ENCODE measurements at places on chromosomes 1 and 21.

DNA sequence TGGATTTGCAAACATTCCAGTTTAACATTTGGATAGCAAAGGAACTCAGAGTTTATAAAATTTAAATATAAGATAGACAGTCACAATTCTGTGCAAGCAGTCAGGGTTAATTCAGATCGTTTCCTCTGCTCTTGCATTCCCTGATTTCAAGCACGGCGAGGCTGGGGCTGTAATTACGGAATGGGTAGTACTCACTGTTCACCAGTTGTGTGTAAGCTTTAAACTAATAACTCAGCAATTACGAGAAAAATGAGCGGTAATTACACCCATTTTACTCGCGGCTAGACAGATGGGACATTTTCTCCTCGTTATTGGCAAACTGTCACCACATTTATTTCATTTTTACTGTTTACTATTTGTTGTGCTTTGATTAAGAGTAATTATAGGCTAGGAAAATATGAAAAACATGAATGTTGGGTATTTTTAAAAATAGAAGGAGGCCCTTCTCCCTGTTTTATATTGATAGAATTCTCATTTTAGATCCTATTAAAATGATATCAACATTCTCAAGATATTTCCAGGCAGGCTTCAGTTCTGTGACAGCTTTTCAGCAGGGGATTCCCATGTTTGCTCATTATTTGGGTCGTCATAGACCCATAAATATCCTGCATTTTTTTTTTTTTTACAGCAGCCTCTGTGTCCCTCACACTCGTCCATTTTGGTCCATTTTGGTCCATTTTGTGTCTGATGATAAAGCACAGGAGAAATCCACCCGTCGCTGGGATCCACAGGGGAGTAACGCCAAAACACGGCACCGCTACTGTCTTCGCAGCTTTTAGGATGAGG is 208.3 kb downstream of the DSCAM start:
- no peak for DNase-seq

GRCh38 chr1:88812366-88812765 is 79.0 kb downstream of the GTF2B start:
- no peak for DNase-seq

DNA sequence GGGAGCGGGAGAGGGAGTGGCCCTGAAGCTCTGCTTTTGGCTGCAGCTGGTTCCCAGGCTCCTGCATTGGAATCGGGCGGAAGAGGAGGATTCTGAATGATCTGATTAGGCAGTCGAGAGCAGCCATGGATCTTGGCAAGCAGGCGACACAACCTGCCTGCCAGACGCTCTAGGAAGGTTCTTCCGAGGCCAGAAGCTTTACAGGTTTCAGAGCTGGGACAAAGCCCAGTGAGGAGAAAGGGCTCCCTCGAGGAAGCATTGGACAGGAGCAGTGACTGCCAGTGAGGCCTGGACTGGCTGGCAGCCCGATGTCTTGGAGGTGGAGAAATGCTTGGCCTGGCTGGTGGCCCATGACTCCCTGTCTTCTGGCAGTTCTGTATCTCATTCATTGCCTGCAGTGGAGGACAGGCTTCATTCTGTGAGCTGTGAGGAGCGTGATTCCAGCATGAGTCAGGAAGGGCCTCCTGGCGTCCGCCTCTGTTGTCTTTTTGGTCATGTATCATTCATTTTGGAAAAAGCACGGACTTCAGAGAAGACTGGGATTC is 132.7 kb upstream of the IPO9 start:
- no peak for DNase-seq

DNA sequence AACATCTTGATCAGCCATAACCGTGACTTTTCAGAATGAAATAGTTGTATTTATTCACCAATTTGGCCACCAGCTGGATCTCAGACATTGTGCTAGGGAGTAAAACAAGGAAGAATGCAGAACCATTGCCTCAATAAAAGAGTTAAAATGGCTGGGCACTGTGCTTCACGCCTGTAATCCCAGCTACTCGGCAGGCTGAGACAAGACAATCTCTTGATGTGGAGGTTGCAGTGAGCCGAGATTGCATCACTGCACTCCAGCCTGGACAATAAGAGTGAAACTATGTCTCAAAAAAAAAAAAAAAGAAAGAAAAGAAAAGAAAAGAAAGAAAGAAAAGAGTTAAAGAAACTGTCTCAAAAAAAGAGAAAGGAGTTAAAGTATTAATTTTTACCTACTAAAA is 199.5 kb downstream of the TPR start:
- DNase-seq, result no peak

GRCh38 chr1:168833801-168834224 is 104.8 kb upstream of the DPT start:
- peak; percentile 11 for DNase-seq

DNA sequence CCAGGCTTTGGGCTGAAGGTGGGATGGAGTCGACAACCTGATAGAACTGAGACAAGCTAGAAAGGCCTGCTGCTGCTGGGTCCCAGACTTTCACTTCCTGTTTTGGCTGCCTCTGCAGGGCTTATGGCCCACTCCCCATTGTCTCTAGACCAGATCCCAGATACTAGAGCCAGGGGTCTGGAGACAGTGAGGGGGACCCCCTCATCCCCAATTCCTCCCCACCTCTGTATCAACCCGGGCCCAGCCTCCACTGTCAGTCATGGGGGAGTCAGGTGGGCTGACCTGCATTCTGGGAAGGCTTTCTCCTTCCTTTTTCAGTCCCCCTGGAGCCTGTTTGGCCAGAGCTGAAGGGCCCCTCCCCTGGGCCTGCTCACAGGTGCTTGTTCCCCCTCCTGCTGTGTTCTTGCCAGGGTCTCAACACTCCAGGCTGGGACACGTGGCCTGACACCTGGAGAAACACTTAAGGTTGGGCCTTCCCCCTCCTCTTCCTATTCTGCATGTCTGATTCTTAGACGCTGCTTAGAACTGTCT is 18.0 kb upstream of the ETV3L start:
- no peak for DNase-seq

DNA sequence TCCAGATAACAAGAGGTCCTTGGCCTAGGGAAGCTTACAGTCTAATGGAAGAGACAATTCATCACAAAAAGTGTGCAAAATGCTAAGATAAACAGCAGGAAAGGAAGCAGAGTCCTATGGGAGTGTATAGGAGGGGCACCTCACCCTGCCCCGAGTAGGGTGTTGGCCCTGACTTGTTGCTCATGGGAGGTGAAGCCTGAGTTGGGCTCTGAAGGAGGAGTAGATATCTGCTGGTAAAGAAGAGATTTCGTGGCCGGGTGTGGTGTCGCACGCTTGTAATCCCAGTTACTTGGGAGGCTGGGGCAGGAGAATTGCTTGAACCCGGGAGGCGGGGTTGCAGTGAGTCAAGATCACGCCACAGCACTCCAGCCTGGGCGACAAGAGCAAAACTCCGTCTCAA is 18.6 kb upstream of the GPR37L1 start:
- no peak for DNase-seq

DNA sequence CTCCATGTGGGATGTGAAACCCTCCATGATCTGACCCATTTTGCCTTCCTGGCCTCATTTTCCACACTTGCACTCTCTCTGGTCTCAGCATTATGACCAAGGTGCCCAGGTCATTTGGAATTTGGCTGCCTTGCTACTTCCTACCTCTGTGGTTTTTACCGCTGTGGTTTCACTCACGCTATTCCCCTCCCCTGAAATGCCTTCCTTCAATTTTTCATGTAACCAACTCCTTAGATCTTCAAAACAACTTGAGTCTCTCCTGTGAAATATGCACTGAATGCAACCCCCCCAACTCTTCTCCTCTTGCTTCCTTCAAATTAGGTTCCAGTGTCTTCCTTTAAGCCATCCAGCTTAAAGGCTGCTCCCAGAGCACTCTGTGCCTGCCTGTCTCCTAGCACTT is 50.1 kb downstream of the PHC2 start:
- DNase-seq, result no peak

- no peak for DNase-seq
Measured at GRCh38 chr1:7482772-7483495, 288.2 kb upstream of the VAMP3 start.

DNA sequence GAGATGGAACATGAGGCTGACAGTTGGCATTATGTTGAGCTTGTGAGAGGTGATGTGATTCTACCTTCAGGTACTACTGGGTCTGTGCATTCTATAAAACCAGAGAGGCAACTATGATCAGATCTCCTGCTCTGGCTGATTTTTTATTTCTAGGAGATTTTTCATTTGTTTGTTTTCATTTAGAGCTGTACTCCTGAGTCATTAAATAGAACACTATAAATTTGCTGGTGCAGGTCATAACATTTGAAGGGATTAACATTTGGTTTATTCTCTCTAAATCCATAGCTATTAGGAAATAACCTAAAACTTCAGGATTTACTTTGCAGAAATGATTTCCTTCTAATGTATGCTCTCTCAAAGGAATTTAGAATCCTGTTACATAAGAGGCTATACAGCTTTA is 42.9 kb downstream of the MAGI3 start:
- no peak for DNase-seq

DNA sequence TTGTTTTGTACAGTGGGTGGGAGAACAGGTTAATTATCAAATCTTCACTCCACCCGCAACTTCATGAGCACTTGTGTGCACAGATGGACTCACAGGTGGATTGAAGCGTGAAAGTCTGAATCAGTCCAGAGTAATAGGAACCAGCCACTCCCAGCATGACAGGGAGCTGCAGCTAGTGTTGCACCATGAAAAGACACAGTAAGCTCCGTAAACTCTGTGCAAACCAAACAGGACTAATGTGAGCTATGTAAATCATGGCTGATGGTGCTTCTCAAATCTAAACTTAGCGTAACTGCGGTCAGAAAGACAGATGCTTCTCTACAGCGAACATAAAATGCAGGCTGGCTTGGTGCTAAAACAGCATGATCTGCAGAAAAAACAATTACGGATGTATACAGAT is 114.4 kb downstream of the CENPF start:
- DNase-seq, result no peak

- no peak for DNase-seq
Measured at GRCh38 chr1:203480084-203480483, 4.5 kb downstream of the PRELP start.

DNA sequence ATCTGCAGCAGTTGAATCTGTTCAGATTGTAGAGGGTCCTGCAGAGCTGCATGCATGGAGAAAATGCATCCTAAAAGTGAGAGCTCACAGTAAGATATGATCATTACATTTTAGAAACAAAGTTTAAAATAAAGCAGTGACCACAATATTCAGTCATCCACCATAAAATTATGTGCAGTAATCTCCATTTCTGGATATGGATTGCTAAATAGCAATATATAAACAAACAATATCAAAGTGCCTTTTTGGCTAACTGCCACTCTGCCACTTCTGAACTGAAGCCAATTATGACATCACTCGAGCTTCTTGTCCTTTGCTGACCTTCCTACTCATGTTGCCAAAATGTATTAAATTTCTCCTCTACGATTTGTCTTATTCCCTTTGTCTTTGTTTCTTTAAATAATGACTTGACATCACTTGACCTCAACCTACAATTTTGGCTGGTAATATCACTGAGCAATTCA is 262.0 kb upstream of the CXADR start:
- DNase-seq, result no peak

- no peak for DNase-seq
Measured at GRCh38 chr1:51928896-51929295, 50.4 kb upstream of the NRDC start.

DNA sequence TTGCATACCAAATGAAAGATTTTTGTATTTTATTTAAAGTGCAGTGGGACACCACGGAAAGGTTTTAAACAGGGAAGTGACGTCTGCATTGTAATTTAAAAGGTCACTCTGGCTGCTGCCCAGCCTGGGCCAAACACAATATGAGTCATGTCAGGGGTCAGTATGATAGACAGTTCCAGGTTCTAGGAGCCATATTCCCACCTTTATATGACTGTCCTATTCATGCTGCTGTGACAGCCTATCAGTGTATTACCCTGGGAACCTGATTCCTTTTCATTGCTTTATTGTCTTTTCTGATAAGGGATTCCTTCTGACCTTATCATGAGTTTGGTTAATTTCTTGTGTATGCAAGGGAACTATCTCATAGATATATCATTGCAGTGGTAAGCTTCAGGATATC is 5.3 kb downstream of the VANGL1 start:
- DNase-seq, result no peak

DNA sequence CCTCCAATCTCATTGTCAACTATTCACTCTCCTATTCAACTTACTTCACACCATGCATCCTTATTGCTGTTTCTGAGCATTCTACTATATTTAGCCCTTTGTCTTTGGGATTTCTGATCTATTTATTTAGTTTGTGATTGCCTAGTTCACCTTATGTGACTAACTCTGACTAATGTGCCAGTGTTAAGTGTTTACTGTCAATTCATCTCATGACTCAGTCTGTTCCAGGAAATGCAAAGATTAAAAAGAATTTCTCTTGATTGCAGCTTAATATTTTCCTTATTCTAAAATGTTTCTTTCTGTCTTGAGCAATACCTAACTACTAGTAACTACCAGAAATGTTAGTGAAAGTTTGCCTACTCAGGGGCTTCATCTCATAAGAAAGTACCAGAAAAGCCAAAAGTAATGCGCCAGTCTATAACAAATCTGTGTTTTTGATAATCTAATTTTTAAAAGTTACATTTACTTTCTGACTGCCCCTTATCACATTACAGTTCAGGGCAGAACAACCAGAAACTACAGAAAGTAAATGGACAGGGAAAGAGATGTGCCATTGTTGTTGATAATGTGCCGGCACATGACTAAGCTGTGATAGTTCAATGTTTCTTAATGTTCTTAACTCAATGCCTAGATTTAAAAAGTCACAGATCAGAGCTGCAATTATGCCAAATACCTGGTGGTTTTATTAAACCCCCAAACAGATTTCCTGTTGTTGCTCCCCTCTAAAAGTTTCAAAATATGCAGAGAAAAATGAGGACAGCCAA is 556.5 kb downstream of the PTBP2 start:
- no peak for DNase-seq

DNA sequence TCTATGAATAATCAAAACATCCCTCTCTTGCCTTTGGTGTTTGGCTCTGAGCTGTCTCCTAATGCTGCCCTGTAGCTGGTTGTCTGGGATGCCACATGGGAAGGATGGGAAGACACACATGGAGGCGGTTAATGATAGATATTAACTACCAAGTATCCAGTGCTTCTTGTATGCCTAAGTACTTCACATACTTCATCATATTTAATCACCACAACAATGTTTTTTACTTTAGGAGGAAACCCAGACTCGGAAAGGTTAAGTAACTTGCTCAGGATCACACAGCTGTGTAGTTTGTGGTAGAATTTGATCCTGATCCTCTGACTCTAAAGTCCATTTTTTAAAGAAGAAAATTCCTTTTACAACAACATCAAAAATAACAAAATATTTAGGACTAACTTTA is 88.0 kb downstream of the HHAT start:
- no peak for DNase-seq

GRCh38 chr1:9253004-9253403 is 18.4 kb downstream of the H6PD start:
- no peak for DNase-seq

DNA sequence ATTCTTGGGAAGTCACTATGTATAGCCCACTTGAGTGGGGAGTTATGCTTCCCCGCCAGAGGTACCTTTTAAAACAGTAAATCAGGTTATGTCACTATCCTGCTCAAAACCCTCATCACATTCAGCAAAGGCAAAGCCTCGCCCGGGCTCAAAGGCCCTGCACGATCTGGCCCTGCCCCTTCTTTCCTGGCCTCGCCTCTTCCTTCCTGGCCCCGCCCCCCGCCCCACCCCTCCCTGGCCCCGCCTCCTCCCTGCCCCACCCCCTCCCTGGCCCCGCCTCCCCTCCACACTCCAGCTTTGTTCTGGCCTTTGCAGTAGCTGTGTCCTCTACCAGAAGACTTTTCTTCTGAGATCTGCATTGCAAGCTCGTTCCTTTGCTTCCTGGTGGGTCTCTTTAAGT is 6.6 kb downstream of the LDLRAD2 start:
- DNase-seq, result peak; percentile 17

- DNase-seq, result no peak
Measured at GRCh38 chr21:26570203-26570602, 2.9 kb downstream of the CYYR1 start.
